Activated CD4-positive, CD25-positive, alpha-beta regulatory T cell treated with anti-CD3 and anti-CD28 coated beads, Interleukin-2, amount 50 U/mL, for 24 hours (primary cell): ENCODE measurements at places on chromosomes 2 and 18.

DNA sequence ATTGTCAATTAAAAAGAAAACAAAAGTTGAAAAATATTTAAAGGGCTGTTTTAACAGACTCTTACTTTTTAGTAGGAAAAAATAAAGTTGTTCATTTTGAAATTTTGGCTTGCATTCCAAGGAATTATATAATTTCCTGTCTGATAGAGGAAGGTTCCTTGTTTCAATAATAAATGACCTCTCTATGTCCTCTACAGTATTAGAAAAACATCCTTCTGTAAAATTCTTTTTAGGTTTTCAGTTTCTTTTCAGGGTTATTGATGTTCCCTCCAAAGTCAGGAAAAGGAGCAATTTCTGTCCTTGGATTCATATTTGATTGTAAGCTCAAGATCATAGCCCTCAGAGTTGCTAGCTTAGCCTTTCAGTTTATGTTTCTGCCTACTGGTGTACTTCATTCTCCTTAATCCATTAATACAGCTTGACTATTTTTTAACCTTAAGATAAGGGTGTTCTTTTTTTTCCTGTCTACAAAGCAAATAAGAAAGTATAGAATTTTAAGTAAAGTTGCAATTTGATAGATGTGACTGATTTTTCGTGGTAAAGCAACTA, 125.2 kb upstream of the COL3A1 start:
- no peak for ATAC-seq

- ATAC-seq: no peak
Observed at GRCh38 chr2:70696142-70696541, 71.9 kb downstream of the ADD2 start.

DNA sequence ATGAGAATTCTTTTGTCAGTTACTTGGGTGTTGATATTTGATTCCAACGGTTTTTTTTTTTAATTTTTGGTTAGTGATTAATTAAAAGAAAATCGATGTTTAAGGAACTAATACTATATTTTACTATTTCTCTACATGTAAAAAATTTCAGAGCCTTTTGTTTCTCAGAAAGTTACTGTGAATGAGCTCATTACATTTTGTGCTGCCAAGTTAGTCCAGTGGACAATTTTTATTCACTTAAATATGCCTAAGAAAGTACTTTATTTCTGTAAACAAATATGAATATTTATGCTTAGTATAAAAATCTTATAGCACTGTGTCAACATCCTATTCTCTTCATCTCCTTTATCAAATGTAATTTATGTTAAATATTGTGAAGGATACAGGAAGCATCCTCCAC, 309.3 kb downstream of the CTNNA2 start:
- ATAC-seq: no peak

- ATAC-seq: peak; percentile 4
Observed at GRCh38 chr18:62420151-62420512, 95.0 kb downstream of the TNFRSF11A start.

GRCh38 chr2:207403950-207404349, 125.8 kb upstream of the CREB1 start:
- ATAC-seq: no peak

- no peak for ATAC-seq
Observed at GRCh38 chr18:32366586-32367538, 103.8 kb downstream of the GAREM1 start.

GRCh38 chr2:144890828-144891227, 370.9 kb upstream of the ZEB2 start:
- no peak for ATAC-seq

GRCh38 chr18:37684590-37684989, 119.0 kb upstream of the CELF4 start:
- ATAC-seq: no peak

DNA sequence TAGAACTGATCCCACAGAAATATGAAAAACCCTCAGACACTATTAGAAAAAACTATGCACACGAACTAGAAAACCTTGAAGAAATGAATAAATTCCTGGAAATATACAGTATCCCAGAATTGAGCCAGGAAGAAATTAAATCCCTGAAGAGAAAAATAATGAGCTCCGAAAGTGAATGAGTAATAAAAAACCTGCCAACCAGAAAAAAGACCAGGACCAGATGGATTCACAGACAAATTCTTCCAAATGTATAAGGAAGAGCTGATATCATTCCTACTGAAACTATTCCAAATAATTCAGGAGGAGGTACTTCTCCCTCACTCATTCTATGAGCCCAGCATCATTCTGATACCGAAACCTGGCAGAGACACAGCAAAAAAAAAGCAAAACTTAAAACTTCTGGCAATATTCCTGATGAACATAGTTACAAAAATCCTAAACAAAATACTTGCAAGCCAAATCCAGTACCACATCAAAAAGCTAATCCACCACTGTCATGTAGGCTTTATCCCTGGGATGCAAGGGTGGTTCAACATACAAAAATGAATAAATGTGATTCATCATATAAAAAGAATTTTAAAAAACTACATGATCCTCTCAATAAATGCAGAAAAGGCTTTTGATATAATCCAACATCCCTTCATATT, 1397.6 kb upstream of the DDX18 start:
- no peak for ATAC-seq

GRCh38 chr2:64063454-64063853, 44.2 kb upstream of the VPS54 start:
- no peak for ATAC-seq

DNA sequence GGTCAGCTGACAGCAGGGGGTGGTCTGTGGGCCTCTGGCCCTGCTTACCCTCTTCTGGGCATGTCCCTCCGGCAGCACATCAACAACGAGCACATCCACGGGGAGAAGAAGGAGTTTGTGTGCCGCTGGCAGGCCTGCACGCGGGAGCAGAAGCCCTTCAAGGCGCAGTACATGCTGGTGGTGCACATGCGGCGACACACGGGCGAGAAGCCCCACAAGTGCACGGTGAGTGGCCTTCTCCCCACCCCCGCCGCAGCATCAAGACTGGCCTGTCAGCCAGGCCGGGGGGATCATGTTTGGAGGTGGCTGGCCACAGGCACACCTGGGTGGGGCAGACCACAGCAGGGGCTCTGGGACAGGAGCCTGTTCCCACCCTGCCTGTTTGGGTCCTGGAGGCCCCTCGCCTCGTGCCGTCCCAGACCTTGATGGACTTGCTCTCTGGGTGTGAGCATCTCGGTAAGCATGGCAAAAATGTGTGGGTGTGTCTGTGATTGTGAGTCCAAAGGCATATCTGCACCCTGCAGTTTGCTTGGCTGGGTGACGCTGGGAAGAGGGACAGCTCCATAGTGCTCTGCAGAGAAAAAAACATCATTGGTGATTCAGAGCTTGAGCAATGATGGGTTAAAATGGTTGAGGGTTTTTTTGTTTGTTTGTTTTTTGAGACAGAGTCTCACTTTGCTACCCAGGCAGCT, 242.8 kb downstream of the GLI2 start:
- no peak for ATAC-seq

GRCh38 chr18:58416704-58417683, 211.9 kb downstream of the ALPK2 start:
- ATAC-seq: no peak

- no peak for ATAC-seq
Observed at GRCh38 chr2:105877945-105878344, 133.2 kb downstream of the NCK2 start.

- ATAC-seq: no peak
Observed at GRCh38 chr2:109236147-109236546, 107.1 kb downstream of the SH3RF3 start.

DNA sequence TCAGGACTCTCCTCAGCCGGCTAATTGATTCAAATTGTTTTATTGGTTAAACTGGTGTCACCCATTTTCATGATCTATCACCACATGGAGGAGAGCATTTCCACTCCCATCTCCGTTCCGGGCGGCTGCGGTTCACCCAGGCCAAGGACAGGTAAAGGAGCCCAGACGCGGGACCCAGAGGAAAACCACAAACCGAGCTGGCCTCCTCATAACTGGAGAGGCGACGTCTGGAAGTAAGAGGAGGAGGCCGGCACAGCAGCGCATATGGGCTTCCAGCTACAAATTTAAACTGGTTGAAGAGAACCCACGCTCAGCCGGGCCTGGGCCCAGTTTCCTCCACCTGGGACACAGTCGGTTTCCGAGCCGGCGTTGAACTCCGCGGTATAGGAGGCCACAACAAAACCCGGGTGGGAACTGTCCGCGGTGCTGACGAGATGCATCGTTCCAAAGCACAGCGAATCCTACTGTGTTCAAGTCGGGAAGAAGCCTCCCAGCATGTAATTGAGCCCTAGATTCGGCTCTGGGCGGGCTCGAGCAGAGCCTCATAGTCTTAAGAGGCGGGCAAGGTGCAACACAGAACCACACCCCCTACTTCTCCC, 3.0 kb upstream of the SKOR2 start:
- no peak for ATAC-seq

DNA sequence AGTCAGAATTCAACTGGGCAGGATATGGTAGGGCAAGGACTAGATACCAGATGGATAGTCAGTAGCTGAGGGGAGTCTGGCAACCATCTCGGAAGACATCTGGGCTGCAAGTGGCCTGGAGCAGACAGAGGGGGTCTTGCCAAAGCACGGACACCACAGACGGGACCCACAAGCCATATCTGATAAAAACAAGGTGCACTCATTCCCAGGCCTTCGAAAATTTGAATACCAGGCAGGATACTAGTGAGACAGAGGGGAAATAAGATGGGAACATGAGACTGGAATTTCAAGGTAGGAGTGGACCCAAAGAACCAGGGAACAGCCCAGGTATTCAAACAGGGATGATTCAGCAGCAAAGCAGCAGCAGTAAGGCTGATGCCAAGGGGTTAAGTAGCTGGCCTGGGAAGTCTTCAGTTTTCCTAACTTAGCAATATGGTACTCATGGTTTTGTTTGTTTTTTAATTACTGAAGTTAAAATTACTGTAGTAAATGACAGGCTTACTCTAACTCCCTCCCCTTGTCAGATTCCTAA, 144.9 kb upstream of the NCKAP5 start:
- ATAC-seq: no peak

GRCh38 chr2:125652280-125652679, 1003.7 kb upstream of the GYPC start:
- no peak for ATAC-seq

DNA sequence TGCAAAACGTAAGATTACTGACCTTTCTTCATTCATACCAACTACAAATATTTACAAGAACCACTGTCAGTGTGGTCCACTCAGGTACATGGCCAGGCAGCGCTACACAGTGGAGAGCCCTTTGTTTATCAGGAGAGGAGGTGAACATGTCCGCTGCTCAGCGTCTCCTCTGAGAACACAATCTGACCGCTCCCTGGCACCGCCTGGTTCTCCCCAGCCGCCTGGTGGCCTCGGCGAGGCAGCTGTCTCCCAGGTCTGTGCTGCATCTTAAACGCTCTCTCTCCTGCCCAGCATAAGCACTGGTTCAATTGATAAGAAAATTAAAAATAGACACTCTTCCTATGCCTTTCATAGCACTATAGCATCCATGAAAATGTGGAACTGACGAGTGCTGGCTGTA, 146.8 kb upstream of the PXDN start:
- no peak for ATAC-seq

DNA sequence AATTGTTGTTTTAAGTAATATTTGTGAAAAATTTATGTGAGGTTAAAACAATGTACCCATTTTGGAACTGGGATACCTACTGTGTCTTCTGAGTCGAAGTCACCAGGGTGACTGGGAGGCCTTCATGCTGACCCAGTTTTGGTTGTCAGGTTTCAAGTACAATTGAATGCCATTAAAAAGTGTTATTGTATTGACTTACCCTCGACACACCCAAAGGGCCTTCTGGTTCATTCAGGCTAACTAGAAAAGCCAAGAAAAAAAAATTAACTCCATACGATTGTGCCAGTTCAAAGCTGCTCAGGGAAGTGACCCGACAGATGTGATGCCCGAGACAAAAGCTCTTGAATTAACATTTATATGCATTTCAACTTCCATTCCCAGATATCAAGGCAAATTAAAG, 190.0 kb downstream of the ST6GAL2 start:
- ATAC-seq: no peak

- no peak for ATAC-seq
Observed at GRCh38 chr2:22375096-22375495, 1009.9 kb upstream of the KLHL29 start.
